AG04449 (cell line): ENCODE measurements at places on chromosomes 6 and 20.

DNA sequence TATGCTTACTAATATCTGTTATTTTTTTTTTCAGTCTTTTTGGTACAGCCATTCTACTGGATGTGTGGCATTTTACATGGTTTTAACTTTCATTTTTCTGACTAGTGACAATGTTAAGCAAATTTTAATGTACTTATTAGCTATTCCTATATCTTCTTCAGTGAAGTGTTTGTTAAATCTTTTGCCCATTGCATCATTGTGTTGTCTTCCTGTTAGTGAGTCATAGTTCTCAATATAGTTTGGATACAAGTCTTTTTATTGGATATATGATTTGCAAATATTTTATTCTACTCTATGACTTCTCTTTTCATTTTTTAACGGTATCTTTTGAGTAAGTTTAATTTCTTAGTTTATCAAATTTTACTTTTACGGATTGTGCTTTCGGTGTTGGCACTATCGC lies 519.4 kb downstream of the CDKAL1 start:
- no peak for DNase-seq

GRCh38 chr6:73064266-73064665 lies 161.0 kb downstream of the KHDC1L start:
- DNase-seq: no peak

- DNase-seq: no peak
Observed at GRCh38 chr6:15430931-15431405, 185.1 kb downstream of the JARID2 start.

DNA sequence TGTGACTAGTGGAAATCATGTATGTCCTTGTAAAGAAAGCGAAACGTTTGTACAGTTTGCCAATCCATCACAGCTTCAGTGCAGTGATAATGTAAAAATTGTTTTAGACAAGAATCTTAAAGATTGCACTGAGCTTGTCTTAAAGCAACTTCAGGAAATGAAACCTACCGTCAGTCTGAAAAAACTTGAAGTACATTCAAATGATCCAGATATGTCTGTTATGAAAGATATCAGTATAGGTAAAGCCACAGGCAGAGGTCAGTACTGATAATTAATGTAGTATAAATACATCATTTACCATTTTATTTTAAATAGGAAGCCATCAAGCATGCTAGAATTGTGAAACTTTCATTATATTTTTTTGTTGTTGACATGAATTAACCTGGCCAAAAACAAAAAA lies 60.9 kb upstream of the SMIM8 start:
- no peak for DNase-seq

- no peak for DNase-seq
Observed at GRCh38 chr20:58585753-58586540, 65.1 kb upstream of the STX16 start.

DNA sequence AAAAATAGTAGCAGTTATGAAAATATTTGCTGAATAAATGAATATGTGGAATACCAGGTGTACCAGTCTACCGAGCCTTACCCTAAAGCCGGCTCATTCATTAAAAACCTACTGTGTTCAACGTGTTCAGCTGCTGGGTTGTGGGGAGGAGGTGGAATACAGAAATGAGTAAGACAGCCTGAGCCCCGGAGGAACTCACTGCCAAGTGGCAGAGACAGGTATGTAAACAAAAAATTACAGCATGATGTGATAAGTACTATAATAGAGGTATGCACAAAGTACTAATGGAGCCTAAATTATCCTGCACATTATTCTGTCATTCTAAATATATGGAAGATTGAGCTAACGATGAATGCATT lies 6.8 kb upstream of the ADTRP start:
- no peak for DNase-seq

DNA sequence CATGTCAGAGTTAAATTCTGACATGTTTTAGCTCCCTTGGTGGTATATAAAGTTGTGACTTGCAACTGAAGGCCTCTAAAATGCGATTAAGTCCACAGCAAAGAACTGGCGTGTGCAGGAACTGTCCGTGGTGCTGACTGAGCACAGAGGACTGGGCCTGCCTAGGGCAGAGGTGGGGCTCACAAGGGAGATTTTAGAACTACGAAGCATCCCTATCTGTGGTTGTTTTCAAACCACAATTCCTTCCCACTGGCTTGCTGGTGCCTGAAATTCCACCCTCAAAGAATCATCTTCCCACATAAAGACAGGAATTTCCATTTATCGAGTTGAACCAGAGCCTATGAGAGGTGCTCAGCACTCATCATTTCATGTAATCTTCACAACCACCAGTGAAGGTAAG lies 30.1 kb downstream of the RIMS4 start:
- no peak for DNase-seq

GRCh38 chr6:159880412-159880975 lies 10.3 kb upstream of the MAS1 start:
- DNase-seq: no peak

- no peak for DNase-seq
Observed at GRCh38 chr6:39211183-39211582, 18.1 kb downstream of the KCNK5 start.

DNA sequence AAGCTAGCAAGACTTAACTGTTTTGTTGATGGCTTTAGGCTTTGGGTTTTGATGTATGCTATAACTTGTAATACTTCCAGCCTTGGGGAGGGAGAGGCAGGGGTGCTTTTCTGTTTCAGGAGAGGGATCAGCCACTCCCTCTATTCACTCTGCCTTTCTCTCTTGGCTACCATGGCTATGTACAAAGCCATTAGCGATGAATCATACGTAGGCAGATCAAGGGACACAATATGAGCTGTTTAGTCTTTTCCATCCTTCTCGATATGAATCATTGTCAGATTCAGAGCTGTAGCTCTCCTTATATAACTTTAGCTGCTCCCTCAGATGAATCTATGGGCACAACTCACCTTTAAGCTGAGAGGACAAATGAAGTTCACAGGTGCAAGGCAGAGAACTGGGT lies 230.6 kb downstream of the TSHZ2 start:
- no peak for DNase-seq

DNA sequence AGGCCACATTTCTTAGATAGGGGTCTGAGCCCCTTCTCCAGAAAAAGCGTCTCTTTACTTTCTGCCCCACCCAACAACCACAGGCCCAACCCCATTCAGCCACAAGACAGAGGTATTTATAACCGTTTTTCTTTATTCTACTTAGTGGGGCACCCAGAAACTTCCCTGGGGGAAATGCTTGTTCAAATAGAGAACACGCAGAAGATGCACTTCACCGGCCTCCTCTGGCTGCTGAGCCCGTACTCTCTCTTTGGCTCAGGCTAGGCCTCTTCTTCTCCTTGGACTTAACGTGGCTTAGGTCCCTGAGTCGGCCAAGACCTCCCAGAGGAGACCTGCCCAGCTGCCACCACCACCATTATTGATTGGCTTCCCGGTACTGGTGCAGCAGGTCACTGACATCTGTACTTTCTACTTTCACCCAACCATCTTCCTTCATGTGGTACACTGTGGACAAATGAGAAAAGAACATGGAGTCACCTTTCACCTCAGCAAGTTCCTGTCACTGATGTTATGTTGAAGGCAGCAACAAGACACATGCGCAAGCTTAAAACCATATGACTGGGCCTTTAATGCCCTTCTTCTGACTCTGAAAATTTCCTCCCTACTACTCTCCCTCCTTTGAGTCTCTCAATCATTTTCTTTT lies 2.2 kb upstream of the TAP2 start:
- DNase-seq: no peak
